ENCODE measurements at places on chromosomes 13 and 19.

DNA sequence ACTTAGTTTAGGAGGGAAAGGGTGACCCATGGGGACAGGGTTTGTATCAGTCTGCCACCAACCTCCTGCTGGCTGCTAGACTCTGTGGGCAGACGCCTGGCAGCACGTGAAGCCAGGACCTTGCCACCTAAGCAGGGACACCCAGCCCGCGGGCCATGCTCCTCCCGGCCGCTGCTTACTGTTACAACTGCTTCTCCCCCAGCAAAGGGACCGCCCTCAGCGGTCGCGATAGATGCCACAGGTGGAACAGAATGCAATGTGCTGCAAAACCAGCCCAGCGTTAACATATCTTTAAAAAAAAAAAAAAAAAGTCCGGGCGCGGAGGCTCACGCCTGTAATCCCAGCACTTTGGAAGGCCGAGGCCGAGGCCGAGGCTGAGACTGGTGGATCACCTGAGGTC lies 1.9 kb upstream of the RHPN2 start:
- no peak for DNase-seq

DNA sequence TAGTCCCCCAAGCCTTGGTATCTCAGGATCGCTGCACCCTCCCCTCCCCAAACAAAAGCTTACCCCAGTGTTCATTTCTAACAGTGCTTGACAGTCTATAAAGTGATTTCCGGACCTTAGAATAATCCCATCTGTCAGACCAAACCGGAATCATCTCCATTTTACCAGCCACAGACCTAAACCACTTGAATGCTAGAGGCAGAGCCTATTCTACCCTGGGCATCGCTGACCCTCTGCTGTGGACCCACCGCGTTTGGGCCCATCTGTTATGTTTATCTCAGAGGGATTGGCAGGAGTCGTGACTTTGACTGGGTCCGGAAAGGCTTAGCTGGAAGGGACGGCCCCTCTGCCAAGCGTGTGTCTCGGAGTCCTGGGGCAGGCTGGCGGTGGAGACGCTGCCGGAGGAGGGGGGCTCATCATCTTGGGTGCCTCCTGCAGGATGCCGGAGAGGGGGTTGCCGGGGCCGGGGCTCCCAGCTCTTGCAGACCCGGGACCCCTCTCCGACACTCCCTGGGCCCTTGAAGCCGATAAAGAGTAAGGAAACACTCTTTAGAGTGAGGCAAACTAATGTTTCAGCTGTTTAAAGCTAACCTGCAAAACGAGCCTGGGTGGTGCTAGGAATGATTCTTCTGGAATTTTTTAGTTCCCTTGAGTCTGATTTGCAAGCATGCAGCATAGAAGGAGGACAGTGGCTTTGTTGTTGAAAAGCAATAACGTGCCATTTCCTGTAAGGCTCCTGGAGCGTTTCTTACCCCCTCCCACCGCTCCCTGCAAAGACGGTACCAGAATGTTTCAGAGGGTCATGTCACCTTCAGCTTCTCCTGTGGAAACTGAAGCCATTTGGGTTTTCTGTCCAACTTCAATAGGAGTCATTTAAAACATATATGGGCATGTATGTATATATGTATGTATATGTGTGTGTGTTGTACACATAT lies 1.3 kb downstream of the SLC25A42 start:
- DNase-seq = peak; percentile 34

DNA sequence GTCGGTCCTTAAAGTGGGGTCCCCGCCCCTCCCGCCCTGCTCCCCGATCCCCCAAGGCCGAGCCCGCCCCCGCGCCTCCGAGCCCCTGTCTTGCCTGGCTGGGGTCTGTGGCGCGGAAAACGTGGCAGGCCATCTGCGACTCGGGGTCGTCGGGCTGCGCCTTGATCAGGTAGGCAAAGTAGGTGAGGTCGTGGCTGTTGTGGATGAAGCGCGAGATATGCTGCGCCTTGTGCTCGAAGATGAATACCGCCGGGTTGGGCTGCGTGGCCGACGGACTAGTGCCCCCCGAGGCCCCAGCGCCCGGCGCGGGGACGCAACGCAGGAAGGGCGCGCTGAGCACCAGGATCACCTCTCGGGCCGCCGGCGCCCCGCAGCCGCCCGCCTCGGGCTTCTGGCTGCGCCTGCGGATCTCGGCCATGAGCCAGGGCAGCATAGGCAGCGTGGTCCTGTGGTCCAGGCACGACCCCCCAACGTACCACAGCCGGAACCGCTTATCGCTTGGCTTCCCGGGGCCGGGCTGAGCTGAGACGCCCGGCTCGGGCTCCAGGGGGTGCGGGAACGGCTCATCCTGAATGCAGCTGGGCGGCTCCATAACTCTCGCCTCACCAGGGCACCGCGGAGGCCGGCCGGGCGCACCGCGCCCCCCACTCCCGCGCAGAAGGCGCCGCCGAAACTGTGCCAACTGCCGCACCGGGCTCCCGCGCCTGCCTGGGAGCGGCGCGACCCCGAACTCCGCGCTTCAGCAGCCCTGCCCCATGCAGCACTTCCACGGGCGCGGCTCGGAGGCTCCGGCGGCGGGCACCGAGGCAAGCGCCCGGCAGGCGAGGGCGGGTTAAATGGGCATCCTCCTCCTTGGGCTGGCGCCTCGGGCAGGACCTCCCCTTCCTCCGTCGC lies 546 bp downstream of the TBC1D4 start:
- peak; percentile 63 for DNase-seq

- peak; percentile 75 for DNase-seq
Measured at GRCh38 chr19:49362929-49363267, 682 bp upstream of the TEAD2 start.

DNA sequence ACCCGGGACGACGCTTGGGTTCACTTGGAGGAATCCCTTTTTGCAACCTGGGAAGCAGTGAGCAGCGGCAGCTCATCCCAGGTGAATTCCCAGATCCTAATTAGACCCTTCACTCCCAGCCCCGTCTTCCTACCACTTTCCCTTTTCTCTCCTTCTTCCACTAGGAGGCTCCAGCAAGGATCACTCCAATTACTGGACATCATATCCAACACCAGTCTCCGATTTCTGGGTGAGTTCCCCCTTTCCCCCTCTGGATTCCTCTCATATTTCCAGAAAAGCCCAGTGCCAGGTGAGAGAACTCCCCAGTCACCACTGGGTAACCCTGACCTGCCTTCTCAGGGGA lies 17.1 kb upstream of the ZSCAN4 start:
- no peak for DNase-seq

DNA sequence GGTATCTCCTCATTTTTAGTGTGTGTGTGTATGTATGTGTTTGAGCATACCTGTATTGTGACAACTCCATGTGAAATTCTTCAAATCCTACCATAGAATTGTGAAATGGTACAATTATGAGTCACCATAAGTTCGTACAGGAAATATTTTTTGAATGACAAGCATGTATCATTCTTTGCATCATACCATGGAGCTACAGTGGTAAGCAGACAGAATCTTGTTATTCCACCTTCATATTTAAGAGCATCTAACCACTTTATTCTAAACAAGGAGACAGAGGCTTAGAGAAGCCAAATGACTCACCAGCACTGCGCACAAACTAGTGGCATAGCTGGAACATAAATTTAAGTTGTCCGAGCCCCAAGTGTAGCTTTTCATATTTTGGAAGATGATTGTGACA lies 4.5 kb upstream of the EPSTI1 start:
- DNase-seq = peak; percentile 86

- peak; percentile 39 for DNase-seq
Measured at GRCh38 chr19:10927730-10928562, 493 bp downstream of the YIPF2 start.

DNA sequence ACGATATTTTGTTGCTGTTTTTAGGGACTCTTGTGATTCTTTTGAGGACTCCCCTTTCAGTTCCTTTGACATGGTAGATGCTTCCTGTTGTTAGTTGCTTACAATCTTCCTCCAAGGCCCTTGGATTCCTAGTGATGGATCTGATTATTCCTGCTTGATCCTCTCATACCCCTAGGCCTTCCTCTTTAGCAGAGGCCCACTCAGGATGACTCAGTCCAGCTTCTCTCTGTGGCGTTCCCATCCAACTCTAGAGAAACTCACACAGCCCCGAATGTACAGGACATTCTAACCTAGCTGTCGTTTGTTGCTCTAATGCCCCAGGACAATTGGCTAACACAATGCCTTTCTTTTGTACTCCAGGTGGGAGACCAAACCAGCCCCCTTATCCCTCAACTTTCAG lies 191.4 kb downstream of the POSTN start:
- no peak for DNase-seq

DNA sequence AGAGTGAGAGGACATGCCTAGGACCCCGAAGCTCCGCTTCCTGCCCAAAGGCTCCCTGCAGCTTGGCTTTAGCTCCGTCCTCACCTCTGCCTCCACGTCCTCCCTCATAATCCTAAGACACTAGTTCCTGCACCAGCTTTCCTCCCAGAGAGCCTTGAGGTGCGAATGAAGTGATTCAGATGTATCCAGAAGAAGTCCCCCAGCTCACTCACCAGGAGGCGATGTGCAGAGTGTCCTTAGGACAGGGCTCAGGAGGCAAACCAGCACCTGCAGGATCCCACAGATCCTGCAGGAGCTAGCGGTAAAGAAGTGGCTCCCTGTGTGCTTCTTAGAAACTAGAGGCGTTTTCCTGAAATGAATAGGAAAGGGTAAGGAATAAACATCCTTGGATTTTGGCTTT lies 109.7 kb downstream of the HSPH1 start:
- no peak for DNase-seq

- DNase-seq = no peak
Measured at GRCh38 chr13:43877766-43878165, 1.8 kb downstream of the CCDC122 start.

DNA sequence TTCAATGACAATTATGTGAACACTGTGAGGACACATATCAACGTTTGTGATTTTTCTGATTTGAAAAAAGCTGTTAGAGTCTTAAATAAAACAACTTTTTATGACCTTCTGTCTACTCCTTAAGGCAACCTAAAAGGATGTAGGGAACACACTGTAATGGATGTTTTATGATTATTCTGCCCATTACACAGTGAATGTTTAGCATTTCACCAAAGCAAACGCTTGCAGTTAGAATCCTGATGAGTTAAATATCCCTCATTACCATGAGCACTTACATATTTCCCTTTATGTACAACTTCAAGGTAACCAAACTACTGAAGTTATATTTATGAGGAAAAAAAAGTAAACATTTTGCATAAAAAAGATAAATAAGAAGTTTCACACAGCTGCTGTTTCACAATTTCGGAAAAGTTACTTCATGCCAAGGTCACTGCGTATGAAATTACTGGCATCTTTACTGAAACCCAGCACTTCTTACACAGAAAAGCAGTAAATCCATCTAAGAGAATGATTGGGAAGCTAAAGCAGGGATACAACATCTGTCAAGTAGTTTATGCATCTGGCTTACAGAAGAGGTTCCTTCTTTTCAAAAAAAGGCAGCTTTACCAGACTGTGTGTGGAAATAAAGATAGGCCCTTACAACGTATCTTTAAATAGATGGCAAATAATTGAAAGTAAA lies 733.7 kb upstream of the ATXN8OS start:
- no peak for DNase-seq

GRCh38 chr19:31092274-31092673 lies 257.0 kb downstream of the TSHZ3 start:
- DNase-seq = no peak

DNA sequence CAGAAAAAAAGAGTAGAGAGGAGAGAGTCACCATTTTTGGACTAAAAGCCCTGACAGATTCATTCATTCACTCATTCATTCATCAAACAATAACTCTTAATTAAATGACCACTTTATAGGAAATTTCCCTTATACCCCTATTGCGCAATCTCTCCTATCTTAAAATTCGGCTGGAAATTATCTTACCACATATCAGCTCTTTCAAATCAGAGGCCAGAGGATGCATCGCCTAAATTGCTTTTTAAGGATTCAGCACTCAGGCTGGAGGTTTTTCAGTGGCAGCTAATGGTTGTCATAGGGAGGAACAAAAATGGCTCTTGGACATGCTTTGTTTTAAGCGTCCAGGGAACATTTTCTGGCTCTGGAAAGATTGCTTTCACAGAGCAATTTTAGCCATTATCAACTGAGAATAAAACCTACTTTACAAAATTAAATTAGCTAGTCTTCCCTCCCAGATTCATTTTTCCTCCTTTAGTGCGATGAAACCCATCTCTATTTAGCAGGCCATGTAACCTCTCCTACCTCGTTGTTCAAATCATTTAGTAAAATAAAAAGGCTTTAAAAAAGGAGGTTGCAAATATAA lies 115.2 kb downstream of the OLFM4 start:
- no peak for DNase-seq

- peak; percentile 20 for DNase-seq
Measured at GRCh38 chr13:29754473-29754806, 96.0 kb downstream of the UBL3 start.

DNA sequence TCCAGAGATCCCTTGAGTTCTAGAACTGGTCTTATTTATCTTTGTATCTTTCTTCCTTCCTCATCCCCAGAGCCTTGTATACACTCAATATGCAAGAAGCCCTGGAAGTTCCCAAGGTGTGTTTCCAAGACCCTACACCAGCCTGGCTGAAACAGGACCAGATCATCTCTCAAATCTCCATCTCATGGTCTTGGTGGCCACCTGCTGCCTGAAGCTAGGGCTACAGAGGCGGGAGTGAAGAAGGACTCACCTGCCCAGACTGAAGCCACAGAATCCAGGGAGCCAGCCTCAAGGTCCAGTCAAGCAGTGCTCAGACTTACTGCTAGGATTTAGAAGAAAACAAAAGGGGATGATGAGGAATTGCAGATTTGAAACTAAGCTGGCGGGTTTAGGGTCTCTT lies 6.1 kb upstream of the CYSLTR2 start:
- peak; percentile 20 for DNase-seq

DNA sequence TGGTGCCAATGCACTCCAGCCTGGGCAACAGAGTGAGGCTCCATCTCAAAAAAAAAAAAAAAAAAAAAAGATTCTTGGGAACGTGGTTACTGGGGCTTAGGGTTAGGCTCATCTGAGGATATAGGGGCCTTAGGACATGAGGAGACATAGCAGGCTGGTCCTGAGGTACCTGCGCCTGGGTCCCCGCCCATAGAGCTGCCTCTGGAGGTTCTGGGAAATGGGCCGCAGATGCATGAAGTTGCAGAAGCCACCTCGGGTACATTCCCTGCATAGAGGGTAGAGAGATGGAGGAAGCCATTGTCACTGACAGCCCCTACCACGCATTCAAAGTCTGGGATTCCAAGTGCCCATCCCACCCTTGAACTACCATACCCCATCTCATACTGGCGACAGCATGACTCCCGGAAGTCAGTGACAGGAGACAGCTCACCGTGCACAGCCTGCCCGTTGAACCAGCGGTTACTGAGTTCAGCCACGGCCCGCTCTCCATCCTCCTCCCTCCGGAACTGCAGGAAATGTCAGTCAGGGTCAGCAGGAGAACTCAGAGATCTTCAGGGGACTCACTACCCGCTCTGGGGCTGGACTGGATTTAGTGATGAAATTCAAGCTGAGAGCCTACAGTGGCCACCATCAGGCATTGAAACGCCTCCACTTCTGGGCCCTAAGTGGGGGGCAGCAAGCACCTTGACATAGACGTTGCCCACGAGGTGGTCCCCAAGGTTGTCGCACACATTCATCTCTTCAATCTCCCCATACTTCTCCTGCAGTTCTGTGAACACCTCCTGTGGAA lies 1.4 kb downstream of the U2AF1L4 start:
- no peak for DNase-seq

GRCh38 chr19:39696387-39696786 lies 7.9 kb upstream of the LGALS14 start:
- DNase-seq = no peak

Data from adipocyte (in vitro differentiated cells).